Osteoblast (primary cell): ENCODE measurements at places on chromosomes 3 and 15. TPM values are rescaled to one million over a fixed set of nuclear protein-coding genes. Genes with fewer than 3 reads are reported as not detected.

The ZCWPW2 gene
- 0.36 and 0.88 TPM in 2 replicates for total RNA-seq

The IRAK2 gene
- 3.2 and 4.0 TPM in 2 replicates for total RNA-seq

The HOMER2 gene
- total RNA-seq: 7.7 and 11.6 TPM in 2 replicates

The MUC4 gene
- total RNA-seq: not detected in 2 replicates

The SCAANT1 gene
- not detected in 2 replicates for total RNA-seq

The PEX5L gene
- total RNA-seq: 0.59 and 1.4 TPM in 2 replicates

The ILDR1 gene
- total RNA-seq: not detected in 2 replicates

The A4GNT gene
- not detected in 2 replicates for total RNA-seq

The EFHB gene
- total RNA-seq: 0.29 and 1.8 TPM in 2 replicates

The SNRPA1 gene
- 7.1 and 9.8 TPM in 2 replicates for total RNA-seq

The DNAJC17 gene
- 14.8 and 15.6 TPM in 2 replicates for total RNA-seq
